ENCODE measurements at places on chromosomes 2 and 18. TPM values are rescaled to one million over a fixed set of nuclear protein-coding genes. Genes with fewer than 3 reads are reported as not detected.
A peak's percentile ranks its signal among the peaks of the same experiment; 100 is the strongest.

DNA sequence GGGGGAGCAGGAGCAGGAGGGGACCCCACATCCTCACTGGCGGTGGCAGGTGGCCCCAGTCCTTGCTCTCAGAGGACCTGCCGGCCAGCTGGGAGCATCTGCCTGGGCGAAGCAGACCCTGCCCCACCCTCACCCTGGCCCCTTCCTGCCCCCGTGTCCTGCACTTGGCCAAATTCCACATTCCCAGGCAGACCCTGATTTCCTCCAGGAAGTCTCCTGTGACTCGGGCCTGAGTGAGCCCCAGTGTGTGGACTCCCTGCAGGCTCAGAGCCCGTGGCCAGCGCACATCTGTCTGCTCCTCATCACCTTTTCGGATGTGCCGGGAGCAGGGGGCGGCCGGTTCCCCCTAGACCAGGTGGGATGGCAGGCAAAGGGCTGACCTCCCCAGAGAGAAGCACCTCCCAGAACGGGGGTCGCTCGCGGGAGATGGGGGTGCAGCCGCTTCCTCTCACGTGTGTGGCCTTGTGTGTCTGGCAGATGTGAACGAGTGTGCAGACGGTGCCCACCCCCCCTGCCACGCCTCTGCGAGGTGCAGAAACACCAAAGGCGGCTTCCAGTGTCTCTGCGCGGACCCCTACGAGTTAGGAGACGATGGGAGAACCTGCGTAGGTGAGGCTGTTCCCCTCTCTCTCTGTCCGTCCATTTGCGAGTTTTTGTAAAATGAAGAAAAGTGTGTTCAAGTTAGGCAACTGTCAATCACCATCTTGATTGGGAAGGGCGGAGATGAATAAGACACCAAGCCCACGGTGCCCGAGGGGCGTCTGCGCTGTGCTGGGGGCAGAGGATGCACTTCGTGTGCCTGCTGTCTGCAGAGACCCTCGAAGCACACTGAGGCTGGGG lies 90.4 kb downstream of the TPO start:
- DNase-seq, result no peak

ZC3H15 gene
- total RNA-seq, result 37.8 TPM

CNTNAP5 gene
- not detected for total RNA-seq

DNA sequence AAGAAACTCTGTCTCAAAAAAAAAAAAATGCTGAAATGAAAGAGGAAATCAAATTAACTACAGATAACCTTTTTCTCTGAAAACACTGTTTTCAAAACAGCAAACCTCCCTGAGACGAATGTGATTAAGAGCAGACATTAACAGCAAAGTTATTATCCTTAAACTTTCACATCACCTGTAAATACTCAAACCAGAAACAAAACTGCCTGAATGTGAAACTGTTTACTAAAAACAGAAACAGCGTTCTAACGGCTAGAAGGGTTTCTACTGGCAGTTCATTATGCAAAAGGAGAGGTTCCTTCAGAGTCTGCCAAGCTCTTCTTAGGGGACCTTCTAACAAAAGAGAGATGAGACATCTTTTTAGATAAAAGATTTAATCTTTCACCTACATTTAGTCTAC lies 45.9 kb downstream of the PNO1 start:
- no peak for DNase-seq

ADD2 gene
- total RNA-seq, result 1.3 TPM

GRCh38 chr18:59918997-59919396 lies 19.2 kb downstream of the PMAIP1 start:
- no peak for DNase-seq

GULP1 gene
- total RNA-seq, result 11.0 TPM

- no peak for DNase-seq
These were observed 3.5 kb upstream of the STPG4 start for GRCh38 chr2:47158576-47158975.

- DNase-seq, result no peak
These were observed 2.2 kb downstream of the GALNT14 start for GRCh38 chr2:31136000-31136399.

- peak; percentile 72 for DNase-seq
These were observed 69.2 kb downstream of the TRIP12 start for GRCh38 chr2:229852565-229852964.

MERTK gene
- 11.0 TPM for total RNA-seq

LAMA1 gene
- not detected for total RNA-seq

- peak; percentile 45 for DNase-seq
These were observed 13.0 kb downstream of the KIF5C start for GRCh38 chr2:148888003-148888501.

CPLX4 gene
- not detected for total RNA-seq

- no peak for DNase-seq
These were observed 26.1 kb upstream of the FN1 start for GRCh38 chr2:215461836-215462532.

DNA sequence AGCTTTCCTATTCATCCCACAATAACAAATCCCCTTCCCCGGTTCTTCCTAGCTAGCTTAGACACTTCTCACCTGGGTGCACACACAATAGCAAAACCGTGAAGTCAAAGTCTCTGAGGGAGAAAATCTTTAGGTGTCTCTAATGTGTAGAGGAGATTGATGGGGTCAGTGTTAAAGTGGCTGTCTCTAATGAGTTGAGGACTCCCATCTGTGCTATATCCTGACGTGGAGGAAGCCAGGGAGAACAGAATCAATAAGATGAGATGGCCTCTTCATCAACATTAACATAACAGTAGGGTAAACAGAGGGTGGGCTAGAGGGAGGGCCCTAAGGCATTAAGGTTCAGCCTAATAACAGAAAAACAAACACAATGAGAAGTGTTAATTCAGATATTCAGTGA lies 120.4 kb downstream of the SLC5A7 start:
- DNase-seq, result no peak

- DNase-seq, result no peak
These were observed 26.7 kb downstream of the TANC1 start for GRCh38 chr2:158994920-158995676.

- DNase-seq, result no peak
These were observed 90.3 kb downstream of the CLHC1 start for GRCh38 chr2:55141572-55142413.

CCDC74B gene
- 0.86 TPM for total RNA-seq

DNA sequence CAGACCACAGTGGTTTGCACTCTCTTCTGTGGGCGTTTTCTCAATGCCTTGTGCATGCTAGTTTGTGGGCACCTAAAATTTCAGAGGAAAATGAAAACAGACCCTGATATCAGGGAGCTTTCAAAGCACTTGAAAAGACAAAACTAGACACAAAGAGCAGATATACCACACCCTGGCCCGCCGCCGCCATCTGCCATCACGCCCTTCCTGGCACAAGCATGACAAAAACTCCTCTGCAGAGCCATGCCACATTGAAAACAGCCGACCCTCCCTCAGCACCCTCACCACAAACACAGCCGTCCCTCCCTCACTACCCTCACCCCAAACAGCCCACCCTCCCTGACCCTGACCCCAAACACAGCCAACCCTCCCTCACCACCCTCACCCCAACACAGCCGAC lies 84.8 kb upstream of the RAB6C start:
- no peak for DNase-seq

ITGB6 gene
- 1.1 TPM for total RNA-seq

GALNT13 gene
- 0.91 TPM for total RNA-seq

GRCh38 chr2:104768694-104769093 lies 85.2 kb upstream of the POU3F3 start:
- no peak for DNase-seq

DNA sequence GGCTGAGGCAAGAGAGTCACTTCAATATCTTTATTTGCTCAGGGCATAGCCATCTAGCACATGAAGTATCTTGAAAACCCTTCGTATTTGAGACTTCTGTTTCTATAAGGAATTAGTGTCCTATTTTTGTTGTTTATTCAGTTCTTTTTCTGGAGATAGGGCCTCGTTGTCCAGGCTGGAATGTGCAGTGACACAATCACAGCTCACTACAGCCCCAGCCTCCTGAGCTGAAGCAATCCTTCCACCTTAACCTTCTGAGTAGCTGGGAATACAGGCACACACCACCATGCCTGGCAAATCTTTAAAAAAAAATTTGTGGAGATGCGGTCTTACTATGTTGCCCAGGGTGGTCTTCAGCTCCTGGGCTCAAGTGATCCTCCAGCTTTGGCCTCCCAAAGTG lies 50.6 kb downstream of the PSMD14 start:
- no peak for DNase-seq

- DNase-seq, result no peak
These were observed 193.2 kb downstream of the INO80D start for GRCh38 chr2:205892665-205893259.

- DNase-seq, result no peak
These were observed 52.4 kb upstream of the UPP2 start for GRCh38 chr2:158049129-158049855.

DNA sequence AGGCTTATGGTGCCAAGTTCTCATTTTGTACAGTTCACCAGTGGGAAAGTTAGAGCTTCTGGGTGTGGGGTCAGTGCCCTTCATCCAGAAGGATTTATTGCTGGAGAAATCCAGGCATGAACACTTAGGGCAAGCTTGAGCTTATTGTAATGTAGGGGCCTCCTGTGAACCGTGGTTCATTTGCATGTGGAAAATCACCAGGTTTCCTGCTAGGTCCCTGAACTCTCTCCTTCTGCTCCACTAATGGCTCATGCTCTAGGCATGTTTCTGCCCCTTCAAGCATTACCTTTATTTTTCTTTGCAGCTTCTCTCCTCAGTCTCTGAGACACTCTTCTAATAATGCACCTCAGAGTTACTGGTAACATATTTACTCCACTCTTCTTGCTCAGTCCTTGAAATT lies 79.3 kb upstream of the FAM98A start:
- DNase-seq, result no peak

LIMS3 gene
- 2.4 TPM for total RNA-seq

TTLL4 gene
- 8.5 TPM for total RNA-seq

DNA sequence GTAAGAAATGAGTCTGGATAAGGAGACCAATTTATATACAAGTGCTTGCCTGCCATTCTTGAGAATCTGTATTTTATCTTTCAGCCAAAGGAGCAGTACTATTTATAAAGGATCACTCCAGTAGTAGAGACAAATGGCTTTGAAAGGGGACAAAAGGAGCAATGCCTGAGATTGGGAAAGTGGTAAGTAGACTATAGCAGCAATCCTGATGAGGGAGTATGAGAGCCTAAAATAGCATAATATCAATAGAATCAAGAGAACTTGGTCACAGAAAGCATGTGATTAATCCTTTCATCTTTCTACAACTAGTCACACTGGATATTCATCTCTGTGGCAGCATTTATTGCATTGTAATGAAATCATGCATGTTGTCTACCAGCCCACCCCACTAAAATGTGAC lies 20.2 kb downstream of the NRXN1 start:
- no peak for DNase-seq

UGT1A10 gene
- total RNA-seq, result not detected

- DNase-seq, result peak; percentile 69
These were observed 38.9 kb downstream of the INO80C start for GRCh38 chr18:35458677-35459441.

DNA sequence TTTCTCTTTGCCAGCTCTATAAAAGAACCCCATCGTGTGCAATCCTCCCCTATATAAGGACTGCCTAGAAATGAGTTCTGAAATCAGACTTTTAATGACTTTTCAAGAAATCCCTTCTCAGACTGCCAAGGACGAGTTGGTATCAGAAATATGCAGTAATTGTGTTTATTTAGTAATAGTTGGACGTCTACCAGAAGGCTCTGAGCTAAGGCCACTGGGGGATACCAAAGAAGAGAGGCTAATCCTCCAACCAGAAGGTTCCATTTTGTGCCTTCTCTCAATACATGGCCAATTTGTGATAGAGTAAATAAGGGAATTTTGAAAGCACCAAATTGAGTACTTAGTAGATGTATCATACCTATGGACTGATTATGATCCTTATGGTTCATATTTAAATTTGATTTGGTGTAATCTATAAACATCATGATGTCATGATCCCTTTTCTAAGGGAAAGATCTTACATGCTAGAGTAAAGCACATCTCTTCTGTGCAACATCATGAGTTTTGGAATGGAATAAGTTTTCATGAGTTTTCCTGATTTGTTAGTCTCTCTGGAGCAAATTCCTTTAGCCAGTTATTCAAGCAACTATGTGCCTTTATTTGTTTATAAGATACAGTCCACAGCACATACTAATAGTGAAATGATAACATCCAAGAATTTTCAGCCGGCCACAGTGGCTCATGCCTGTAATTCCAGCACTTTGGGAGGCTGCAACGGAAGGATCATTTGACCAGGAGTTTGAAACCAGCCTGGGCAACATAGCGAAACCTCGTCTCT lies 82.2 kb upstream of the LTBP1 start:
- no peak for DNase-seq

CCDC102B gene
- total RNA-seq, result 8.4 TPM

DNA sequence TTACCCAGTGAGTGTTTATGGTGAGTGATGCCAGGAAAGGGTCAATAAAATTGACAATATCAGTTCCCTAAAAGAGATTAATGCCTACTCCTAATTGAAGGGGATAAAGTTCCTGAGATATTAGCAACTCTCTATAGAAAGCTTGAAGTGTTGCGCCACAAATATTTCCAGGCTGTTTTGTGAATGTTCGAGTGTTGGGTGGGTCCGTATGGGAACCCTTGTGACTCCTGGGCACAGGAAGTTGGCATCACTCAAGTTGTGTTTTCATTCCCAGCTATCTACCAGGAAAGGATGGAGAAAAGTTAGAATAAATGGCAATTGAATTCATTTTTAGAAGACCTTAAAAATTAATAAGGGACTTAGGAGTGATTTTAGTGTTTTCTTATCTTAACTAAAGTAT lies 472.7 kb downstream of the THSD7B start:
- DNase-seq, result no peak

NEB gene
- total RNA-seq, result 35.0 TPM

- DNase-seq, result no peak
These were observed 106.1 kb upstream of the ALKAL2 start for GRCh38 chr2:393711-394696.

DNA sequence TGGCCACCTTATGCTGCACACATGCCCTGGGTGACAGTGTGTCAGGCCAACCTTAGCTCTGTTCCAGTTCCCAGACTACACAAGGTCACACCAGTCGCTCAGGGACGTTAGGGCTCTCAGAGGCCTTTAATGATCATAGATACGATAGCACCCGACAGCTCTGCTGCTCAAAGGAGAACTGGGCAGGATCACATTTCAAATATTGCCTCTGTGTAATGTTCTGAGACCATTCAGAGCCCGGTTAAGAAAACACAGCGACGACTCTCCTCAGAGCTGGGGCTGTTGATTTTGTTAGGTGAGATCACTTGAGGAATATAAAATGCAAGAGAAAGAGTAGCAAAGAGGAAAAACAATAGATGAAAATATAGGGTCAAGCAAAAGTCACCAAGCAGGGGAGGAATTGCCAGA lies 166.6 kb upstream of the TANK start:
- no peak for DNase-seq

- DNase-seq, result no peak
These were observed 42.9 kb upstream of the ATG16L1 start for GRCh38 chr2:233208382-233209116.

STPG4 gene
- not detected for total RNA-seq

L3MBTL4 gene
- 27.3 TPM for total RNA-seq

GRCh38 chr2:176449852-176450251 lies 180.6 kb downstream of the MTX2 start:
- DNase-seq, result no peak

ELP2 gene
- total RNA-seq, result 48.9 TPM
